ENCODE measurements at places on chromosomes 1 and 21.

GRCh38 chr1:236027104-236027503, 37.8 kb downstream of the NID1 start:
- DNase-seq: no peak

DNA sequence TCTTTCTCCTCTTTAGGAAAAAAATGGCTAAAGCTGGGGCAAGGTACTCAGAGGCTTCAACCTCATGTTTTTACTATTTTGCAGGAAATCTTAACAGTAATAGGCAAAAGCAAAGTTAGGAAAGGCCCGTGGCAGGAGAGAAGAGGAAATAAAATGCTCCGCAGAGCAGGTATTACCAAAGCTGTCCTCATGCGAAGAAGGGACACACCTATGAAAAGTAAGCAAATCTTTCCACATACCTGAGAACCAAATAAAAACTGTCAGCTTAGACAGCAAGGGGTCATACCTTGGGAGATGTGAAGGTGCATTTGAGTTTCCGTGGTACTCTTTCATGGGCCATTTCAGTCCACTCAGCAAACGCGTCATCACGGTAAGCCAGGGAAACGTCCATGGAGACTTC, 73.5 kb downstream of the WLS start:
- DNase-seq: no peak

GRCh38 chr1:24591781-24592180, 35.9 kb downstream of the NCMAP start:
- no peak for DNase-seq

DNA sequence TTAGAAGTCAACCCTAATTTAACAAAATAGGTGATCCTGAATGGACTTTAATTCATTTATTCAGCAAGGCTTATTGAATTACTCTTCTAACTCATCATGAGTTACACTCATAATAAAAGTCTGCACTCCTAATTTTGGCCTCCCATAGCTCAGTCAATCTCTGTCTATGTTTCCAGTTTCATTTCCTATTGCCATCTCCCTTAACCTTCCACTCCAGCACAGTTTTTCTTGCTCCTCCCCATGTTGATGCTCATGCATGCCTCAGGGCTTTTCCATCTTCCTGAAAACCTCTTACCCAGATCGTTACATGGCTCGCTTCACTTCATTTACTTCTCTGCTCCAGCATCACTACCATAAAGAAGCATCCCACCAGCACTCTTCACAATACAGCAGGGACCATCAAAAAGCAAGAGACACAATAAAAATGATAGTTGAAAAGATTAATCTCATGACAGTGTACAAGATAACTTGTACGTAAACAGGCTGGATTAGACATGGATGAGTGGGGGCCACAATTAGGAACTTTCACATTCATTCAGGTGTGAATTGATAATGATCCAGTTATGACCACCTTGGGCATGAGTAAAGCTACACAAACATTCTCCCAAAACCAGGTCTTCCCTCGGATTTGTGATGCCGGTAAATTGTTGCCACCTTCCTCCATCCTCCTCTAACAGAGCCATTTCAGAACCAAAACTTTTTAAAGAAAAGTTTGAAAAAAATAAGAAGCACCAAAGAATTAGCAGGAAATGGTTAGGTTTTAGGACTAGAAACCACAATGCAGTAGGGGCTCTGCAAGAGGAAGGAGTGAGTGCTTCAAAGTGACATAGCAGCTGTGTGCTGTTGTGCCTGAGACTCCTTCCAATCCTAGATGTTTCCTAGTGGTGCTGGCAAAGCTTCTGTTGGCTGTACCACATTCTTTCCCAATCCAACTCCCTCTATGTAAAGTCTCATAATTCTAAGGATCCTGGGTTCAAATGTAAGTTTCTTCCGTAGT, 89.8 kb downstream of the OLFML2B start:
- DNase-seq: no peak

- DNase-seq: no peak
Observed at GRCh38 chr1:20493309-20493708, 7.3 kb upstream of the CAMK2N1 start.

DNA sequence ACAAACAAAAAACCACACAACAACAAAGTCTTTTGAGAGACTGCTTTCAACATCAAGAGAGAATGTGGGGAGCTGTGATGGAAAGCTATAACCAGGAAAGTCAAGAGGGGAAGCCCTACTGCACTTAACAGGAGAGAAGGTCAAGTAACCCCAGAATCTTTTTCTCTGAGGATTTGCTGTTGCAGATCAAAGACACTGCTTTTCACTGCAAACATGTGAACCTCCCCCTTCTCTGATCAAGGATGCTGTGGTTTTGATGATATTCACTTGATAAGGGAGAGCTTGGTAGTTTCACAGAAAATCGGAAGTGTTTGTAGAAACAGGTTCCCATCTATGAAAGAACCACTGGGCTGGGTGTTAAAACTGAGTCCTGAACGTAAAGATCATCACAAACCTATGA, 4.8 kb downstream of the ETV3 start:
- DNase-seq: no peak

DNA sequence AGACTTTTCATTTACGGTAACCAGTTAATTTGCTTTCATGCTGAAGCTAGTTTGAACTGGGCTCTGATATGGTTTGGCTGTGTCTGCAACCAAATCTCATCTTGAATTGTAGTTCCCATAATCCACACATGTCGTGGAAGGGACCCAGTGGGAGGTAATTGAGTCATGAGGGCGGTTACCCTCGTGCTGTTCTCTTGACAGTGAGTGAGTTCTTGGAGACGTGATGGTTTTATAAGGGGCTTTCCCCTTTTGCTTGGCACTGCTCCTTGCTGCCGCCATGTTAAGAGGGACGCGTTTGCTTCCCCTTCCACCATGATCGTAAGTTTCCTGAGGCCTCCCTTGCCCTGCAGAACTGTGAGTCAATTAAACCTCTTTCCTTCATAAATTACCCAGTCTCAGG, 10.3 kb upstream of the FHAD1 start:
- DNase-seq: no peak

GRCh38 chr21:45423201-45423955, 18.4 kb downstream of the COL18A1 start:
- DNase-seq: no peak

DNA sequence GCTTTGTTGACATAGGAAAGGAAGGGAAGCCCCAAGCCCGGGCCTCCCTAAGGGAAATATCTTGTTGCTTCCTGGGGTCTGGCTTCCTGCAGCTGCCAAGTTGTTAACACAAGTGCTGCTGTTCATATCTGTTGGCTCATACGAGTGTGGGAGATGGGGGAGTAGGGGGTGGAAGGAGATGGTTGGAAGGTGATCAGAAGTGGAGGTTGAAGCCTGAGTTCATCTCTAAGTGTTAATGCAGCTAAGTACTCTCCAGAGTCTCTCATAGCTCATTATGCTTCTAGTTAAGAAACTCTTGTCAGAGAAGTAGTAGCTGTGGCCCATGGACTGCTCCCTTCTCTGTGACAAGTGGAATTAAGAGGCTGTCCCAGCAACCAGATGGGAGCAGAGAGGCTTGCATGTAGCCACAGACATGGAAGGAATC, 319.2 kb upstream of the SPAG17 start:
- no peak for DNase-seq

DNA sequence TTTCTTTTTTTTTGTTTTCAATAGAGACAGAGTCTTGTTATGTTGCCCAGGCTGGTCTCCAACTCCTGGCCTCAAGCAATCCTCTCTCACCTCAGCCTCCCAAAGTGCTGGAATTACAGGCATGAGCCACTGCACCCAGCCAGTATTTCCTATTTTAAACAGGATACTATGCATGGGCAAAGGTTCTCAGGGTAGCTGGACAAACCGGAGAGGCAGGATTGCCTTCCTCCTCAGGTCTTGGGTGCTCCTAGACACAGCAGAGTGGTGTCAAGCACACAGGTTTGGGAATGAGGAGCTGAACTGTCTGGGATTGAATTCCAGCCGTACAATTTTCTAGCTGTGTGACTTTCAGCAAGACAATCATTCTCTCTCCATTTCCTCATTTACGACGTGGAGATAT, 22.9 kb upstream of the HNRNPU start:
- DNase-seq: no peak

DNA sequence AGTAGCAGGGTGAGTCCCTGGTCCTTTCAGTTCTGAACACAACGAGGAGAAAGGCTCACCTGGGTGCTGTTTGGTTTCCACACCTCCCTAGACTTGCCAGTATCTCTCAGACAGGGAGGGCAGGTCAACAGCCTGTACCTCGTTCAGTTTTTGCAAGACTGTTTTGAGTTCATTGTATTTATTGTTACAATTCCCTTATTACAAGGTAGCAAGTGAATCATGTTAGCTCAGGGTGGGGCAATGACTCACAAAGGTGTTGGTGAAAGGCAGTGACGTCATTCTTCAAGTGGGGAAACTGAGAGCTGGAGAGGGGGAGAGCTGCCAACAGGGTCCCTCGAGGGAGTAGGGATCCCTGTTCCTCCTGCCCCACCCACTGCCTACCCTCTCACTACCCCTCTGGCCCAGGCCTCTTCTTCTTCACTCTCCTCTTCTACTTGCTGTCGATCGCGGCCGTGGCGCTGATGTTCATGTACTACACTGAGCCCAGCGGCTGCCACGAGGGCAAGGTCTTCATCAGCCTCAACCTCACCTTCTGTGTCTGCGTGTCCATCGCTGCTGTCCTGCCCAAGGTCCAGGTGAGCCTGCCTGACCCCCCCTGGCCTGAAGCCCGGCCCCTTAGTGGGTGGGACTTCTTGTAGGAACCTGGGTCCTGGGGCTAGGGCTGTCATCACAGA, 13.4 kb downstream of the SERINC2 start:
- DNase-seq: no peak

DNA sequence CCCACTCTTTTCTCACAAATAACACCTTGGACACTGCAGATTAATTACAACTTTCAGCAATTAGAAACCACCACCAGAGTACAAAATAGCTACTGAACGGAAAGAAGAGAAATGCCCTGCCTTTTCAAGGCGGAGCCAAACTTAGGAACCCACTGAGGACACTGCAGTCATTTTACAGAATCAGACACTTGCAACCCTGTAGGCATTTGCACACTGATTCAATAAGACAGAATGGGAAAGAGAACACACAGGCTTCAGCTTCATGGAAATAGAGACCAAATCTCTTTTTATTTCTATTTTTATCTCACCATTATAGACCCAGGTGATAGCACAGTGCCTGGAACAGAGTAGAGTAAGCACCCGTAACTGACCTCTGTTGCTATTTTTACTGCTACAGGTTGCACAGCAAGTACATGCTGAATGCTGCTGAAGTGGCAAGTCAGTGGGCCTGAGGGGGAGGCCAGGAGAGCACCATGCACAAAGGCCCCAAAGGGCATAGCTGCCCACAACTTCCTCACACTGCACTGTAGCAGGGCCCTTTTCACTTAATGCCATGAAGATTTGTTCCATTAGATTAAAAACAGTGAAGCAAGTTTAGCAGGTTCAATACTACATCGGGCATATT, 50.7 kb upstream of the EDARADD start:
- DNase-seq: no peak

GRCh38 chr1:58561633-58562032, 15.1 kb upstream of the OMA1 start:
- no peak for DNase-seq

GRCh38 chr1:30759718-30760281, 2.2 kb upstream of the LAPTM5 start:
- no peak for DNase-seq

GRCh38 chr1:36956570-36956969, 77.7 kb downstream of the GRIK3 start:
- no peak for DNase-seq

DNA sequence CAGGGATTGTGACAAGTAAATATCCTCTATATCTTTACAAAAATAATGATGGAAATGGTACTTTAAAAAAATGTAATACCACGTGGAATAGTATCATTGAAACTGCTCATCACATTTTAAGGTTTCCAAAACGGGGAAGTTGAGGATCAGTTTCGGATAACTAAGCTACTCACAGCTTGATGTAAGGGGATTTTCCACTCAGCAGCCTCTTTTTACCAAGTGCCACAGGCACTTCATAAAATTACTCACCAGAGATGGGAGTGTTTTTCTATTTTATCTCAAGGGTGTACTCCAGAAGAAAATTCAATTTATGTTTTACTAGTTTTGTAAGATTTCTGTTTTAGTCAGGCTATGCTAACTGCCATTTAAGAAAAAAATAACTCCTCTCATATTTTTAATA, 91.7 kb downstream of the TPR start:
- no peak for DNase-seq

GRCh38 chr1:31591425-31592093, 15.2 kb downstream of the TINAGL1 start:
- no peak for DNase-seq

DNA sequence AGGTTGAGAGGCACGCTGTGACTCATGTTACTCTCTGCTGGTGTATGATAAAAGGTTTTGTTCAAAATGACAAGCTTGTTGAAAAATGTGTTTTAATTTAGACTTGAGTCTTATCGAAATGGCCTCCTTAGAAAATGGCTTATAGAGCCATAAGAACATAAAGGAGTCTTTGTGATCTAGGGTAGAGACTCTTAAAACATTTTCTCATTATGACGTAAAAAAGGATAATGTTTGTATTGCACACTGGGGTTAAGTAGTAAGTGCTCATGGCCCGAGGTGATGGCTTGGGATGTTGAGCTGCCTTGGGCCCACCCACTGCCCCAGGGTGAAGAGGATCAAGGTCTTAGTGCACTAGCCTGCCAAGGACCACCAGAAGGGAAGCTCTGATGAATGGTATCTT, 117.4 kb downstream of the DISC1 start:
- DNase-seq: no peak

- no peak for DNase-seq
Observed at GRCh38 chr1:212432272-212432660, 454 bp upstream of the NENF start.

DNA sequence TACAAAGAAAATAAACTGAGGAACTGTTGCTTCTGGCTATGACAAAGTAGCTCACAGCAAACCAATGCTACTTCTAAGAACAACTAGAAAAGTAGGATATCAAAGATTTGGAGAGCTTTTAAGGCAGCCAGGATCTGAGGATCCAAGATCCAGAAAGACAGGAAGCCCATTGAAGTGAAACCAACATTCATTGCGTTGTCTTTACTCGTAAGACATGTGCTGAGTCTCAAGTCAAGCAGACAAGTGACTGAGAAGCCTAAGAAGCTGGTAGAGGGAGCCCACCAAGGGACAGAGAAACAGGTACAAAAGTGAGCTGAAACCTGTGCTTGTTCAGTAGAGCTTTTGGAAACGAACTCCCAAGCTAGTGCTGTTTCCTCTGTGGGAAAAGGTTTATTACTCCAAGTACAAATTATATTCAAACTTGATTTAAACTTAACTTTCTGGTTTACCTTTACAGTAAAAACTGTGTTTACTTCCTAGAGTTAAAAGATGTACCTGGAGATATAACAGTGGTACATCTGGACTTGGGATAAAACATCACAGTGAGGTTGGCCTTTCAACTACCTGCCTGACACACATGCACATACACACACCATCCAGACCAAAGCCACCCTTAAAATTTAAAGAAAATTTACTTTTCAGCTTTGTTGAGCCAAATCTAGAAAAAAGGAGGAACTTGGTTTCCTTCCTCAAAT, 41.2 kb downstream of the NME7 start:
- no peak for DNase-seq

GRCh38 chr1:226617109-226617508, 68.5 kb downstream of the STUM start:
- no peak for DNase-seq

GRCh38 chr1:66380452-66381212, 153.3 kb upstream of the SGIP1 start:
- DNase-seq: no peak

Measured in ovary (tissue), 10 donors.